ENCODE measurements at places on chromosomes 4 and X.

DNA sequence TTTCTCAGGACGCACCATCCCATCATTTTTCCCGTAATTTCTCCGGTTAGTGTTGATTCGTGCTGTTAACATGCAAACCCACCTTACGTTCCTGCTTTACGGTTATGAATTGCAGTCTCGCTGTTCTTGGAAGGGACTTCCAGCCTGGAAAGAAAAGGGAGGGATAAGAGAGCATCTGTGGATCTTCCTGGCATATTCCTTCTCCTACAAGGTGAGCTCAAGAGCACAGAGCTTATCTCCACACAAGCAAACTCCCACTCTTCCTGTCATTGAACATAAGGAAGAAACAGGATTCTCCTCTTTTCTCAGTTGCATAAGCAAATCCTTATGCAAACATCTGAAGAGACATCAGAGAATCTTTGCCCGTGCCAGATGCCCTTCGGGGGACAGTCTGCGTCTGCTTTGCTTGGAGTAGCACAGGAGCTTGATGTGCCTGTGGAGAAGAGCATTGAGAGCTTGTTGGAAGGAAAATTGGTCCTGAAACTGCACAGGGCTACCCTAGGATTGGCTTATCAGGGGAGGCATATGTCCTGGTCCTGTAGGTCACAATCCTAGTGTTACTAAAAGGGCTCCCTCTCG is 127.0 kb downstream of the ASMT start:
- DNase-seq, result peak; percentile 3

- no peak for DNase-seq
Observed at GRCh38 chr4:1136048-1136447, 22.7 kb upstream of the RNF212 start.

DNA sequence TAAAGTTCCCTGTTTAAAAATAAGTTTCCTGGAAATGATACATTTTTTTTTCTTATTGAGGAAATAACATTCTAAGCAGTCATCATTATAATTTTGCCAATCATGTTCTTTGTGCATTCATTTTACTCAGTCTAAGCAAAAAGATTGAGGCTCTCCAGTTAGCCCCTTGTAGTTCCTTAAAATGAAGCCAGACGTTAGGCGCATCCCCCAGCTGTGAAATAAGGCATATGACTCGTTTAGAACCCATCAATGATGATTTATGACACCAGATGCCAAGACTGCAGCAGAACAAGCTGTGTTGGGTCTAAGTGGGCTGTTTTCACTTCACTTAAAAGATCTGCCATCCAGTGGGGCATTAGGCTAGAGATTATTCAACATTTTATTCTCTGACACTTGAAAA is 17.0 kb downstream of the PDGFC start:
- DNase-seq, result no peak

- DNase-seq, result no peak
Observed at GRCh38 chrX:3299636-3300035, 46.8 kb downstream of the MXRA5 start.

DNA sequence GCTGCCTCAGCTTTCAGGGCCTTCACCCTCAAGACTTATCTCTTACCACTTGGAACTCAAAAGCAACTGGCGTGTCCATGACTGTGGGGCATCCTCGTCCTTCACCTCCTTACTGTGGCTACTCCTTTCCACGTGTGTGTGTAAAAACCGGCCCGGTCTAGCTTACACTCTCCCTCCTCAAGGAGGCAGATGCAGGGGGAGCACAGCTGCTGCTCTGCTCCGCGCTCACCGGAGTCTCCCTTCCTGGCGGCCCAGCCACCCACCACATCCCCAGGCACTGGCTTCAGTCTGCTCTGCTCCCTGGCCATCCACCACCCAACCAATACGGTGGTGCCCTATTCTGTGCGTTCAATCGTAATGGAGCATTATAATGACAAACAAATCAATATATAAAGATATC is 8.3 kb downstream of the RNF212 start:
- no peak for DNase-seq

- DNase-seq, result no peak
Observed at GRCh38 chrX:130836447-130836846, 66.6 kb downstream of the ENOX2 start.

DNA sequence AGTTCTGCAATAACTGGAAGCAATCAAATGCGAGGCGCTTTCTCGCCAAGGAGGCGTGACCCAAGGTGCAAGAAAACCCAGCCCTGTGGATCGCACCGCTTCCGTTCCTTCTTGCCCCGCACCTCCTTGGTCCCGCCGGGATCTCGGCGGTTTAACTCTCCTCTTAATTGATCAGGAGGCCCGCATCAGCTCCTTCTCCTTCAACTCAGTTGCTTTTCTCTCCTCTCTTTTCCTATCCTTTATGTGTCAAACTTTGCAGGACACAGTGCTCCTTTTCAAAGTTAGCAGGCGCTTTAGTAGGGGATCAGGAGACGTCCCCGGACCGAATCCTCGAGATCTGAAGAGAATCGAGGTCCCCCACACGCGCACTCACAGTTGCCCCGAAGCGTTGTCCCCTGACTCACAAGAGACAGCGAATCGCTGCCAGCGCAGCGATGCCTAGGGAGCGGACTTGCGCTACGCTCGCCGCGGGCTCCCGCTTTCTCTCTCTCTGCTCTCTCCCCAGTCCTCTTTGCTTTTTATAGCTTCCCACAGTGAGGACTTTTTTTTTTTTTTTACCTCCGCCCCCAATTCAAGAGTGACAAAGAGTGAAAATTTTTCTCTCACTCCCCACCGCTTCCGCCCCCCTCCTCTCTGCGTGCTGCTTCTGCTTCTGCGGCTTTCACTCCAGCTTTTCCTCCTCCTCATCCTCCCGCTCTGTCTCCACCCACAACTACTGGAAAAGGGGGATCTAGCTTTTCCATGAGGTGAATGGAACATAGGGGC is at the start of gene DKK2:
Gene DKK2, minus strand, starts transcription at position 495 of the 765 bp plus-strand sequence. CDS start 722 bp downstream, outside the sequence.
- no peak for DNase-seq

DNA sequence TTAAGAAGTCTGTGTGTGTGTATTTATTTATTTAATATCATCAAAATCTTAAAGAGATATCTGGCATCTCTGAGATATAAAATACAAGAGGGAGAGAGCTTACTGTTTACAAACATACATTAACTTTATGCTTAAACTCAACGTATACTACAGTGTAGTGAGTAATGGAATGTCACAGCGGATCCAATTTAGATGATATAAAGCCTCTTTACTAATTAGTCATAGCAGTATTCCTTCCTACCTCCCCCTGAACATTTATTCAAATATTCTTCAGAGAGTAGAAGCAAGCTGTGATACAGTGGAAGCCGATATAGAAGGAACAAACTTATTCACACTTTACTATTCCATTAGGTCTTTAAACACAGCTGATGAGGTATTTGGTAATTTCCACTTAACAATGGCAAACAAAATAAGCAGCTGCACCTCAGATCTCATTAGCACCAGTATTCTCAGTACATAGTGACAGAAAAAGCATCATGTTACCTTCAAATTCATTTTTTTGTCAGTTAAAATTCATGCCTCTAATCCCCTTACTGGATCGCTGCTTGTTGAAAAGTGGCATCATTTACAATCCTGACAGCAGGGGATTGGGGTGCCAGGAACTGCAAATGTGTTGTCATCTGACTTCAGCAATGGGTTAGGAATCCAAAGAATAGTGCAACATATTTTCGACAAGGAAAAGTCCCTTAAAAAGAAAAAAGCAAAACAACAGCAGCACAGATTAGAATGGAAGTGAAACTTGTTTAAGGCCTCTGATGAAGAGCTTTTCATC is 658.7 kb upstream of the EPHA5 start:
- DNase-seq, result no peak

Data from NCI-H526 treated with DMSO at 0.1 percent for 48 hours (cell line).